Esophagus squamous epithelium (tissue), 5 donors: ENCODE measurements at places on chromosomes 2 and 18. TPM values are rescaled to one million over a fixed set of nuclear protein-coding genes. Genes with fewer than 3 reads are reported as not detected.

DNA sequence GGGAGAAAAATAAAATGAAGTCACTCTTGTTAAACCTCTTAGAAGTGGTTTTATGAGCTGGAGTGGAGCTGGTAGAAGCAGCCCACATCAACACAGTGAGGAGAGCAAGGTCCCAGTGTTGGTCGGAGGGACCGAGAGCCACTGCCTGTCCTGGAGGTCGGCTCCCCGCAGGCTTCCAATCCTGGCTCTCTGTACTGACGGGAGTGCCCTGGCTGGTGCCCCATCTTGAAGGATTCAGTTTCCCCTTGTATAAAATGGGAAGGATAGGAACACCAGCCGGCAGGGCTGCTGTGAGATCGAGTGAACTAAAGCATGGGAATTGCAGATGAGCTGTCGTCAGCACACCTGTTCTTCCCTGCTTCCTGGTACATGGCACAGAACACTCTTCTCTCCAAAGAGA, 104.3 kb upstream of the ID2 start:
- H3K27me3 ChIP-seq: no peaks in the 10 kb centered on the region
- H3K36me3 ChIP-seq: no peaks in the 10 kb centered on the region
- peaks cover 12% of the 10 kb centered on the region for H3K4me1 ChIP-seq
- DNase-seq: no peak

DNA sequence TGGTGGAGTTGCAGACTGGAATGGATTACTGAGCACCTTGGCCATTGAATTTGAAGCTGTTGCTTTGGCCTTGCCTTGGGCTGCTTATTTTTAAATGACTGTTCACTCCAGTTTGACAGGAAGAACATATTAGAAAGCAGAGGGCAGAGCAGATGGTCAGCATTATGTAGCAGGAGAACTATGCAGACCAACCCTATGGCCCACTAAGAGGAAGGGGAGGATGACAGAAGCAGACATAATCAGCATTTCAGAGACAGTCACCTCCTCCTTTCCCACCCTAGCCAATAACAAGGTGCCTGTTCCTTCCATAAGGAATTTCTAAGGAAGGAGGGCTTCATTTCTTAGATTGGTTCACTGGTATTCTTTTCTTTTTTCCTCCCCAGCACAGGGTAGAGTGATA, 2.4 kb downstream of the CHRNA1 start:
- H3K27ac ChIP-seq: no peak overlapping the region
- no peaks in the 10 kb centered on the region for H3K27me3 ChIP-seq
- no peaks in the 10 kb centered on the region for H3K36me3 ChIP-seq

DNA sequence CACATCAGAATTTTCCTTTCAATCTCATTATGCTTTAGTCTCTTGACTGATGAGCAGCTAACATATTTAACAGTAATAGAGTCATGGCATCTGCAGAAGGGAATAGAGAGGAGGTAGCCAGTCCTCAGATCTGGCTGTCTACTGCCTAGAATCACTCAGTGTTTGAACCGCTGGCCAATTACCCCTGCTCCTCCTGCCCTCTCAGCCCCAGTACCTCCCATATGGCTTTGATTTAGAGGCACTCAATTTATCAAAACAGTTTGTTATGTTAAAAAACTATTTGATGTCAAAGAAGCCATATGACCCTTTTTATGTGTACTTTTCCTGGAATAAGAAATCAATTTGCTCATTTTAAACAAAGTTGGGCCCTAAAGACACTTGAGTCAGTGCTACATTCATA, 355.2 kb downstream of the CMPK2 start:
- DNase-seq: no peak
- H3K4me3 ChIP-seq: no peak overlapping the region
- no peaks in the 10 kb centered on the region for H3K36me3 ChIP-seq
- no peaks in the 10 kb centered on the region for H3K4me1 ChIP-seq

DNA sequence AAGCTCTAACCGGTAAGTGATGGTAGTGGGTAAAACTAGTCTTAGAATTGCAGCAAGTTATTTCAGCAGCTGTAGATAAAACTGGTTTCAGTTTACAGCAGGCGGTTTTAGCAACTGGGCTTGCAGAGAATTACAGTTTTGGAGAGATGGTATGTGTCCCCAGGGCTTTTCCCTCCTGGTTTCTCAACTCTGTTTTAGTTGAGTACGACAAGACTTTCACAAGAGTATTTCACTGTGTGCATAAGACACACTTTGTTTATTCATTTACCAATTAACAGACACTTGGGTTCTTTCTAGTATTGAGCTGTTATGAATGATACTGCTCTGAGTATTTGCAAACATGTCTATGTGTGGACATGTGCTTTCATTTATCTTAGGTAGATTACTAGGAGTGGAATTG, 65.6 kb upstream of the RFX8 start:
- no peaks in the 10 kb centered on the region for H3K27me3 ChIP-seq
- no peak for DNase-seq
- no peak overlapping the region for H3K4me3 ChIP-seq
- no peaks in the 10 kb centered on the region for H3K4me1 ChIP-seq

GRCh38 chr18:48715711-48716361, 177.0 kb downstream of the CTIF start:
- H3K4me3 ChIP-seq: no peak overlapping the region
- H3K27ac ChIP-seq: no peak overlapping the region
- no peaks in the 10 kb centered on the region for H3K27me3 ChIP-seq
- DNase-seq: no peak
- H3K4me1 ChIP-seq: peaks cover 5% of the 10 kb centered on the region
- peaks cover 23% of the 10 kb centered on the region for H3K36me3 ChIP-seq

DNA sequence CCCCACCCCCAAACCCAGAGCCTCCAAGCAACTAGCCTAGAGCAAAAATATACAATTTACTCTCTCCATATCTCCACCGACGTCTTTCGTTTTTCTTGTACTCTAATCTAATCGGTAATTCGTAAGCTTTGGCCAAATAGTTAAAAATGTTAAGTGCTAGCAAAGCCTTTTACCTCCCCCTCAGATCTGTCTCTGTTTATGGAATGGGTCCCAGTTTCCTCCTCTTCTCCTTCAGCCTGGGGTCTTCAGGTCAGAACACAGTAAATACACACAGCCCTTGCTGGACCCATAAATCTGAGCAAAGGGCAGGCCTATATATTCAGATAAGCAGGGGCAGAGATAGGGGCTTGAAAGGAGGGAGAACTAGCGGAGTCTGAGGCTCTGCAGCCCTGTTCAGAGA, 267.4 kb downstream of the MEIS1 start:
- no peak overlapping the region for H3K27ac ChIP-seq
- no peaks in the 10 kb centered on the region for H3K27me3 ChIP-seq
- H3K4me3 ChIP-seq: no peak overlapping the region
- peaks cover 8% of the 10 kb centered on the region for H3K4me1 ChIP-seq

- no peaks in the 10 kb centered on the region for H3K36me3 ChIP-seq
- no peak overlapping the region for H3K4me3 ChIP-seq
- H3K27ac ChIP-seq: no peak overlapping the region
- no peak for DNase-seq
- H3K27me3 ChIP-seq: no peaks in the 10 kb centered on the region
Measured at GRCh38 chr18:77815666-77816338, 566.2 kb downstream of the GALR1 start.

- no peak for DNase-seq
- no peak within 1 kb of the TSS for H3K27ac ChIP-seq
- H3K4me3 ChIP-seq: peak within 1 kb of the TSS; percentile 49
- peaks cover 23% of the 10 kb centered on the region for H3K4me1 ChIP-seq
- no peaks in the 10 kb centered on the region for H3K36me3 ChIP-seq
Measured at GRCh38 chr2:210224941-210225672, at the start of gene ACADL. Gene ACADL, minus strand, starts transcription at chr2:210225447. Its CDS starts 184 bp downstream, at chr2:210225263.

GRCh38 chr2:195859513-195859912, 202.5 kb downstream of the SLC39A10 start:
- H3K27ac ChIP-seq: no peak overlapping the region
- H3K4me1 ChIP-seq: no peaks in the 10 kb centered on the region
- H3K36me3 ChIP-seq: no peaks in the 10 kb centered on the region
- no peaks in the 10 kb centered on the region for H3K27me3 ChIP-seq

DNA sequence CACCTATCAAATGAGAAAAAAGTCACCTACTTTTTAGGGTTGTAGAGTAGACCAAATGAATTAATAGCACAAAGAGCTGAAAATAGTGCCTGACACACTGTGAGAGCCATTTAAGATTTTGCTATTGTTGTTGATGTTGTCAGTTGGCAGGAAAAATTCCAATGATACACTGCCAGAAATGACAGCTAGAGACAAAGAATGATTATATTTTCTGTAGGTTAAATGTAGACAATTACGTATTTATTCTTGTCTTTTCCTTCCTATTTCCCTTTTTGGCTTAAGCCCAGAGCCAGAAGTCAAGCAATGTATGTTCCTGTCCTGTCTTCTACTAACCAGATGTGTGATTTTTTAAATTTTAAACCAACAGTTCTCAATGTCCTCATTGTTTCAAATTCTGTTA, 17.2 kb downstream of the NRXN1 start:
- no peak overlapping the region for H3K27ac ChIP-seq
- H3K36me3 ChIP-seq: no peaks in the 10 kb centered on the region
- no peak overlapping the region for H3K4me3 ChIP-seq
- no peaks in the 10 kb centered on the region for H3K4me1 ChIP-seq
- DNase-seq: no peak

DNA sequence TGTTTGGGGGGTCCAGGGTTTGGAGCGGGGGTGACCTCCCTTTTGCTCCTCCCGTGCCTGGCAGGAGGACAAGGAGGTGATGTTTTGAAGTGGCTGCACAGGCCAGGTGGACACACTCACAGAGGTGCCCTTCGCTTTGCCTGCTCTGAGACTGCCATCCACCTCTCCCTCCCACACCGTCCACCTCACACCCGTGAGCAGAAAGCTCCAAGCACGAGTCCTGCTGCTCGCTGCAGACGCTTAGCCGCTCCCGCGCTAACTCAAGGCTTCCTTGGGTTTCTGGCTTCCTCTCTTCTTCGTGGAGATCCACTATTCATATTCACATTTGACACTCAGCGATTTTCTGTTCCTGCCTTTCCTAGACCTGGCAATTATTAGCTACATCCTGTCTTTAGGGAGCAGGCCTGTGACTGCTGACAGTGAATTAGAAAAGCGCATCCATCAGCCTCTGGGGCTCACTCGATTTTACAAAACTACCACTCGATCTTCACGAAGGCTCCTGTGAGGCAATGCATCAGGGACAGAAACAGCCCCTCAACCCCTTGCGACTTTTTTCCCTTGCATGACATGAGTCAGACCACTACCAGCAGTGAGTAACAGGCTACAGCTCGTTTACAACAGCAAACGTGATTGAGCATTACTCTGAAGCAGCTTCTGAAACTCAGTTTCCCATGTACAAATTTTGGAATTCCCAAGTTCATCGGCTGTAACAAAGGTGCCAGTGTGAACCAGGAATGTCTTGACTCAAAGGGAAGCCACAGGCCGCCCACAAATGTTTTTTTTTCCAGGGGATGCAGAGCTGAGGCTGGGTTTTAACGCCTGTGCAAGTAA, 238.7 kb upstream of the SOX11 start:
- no peak overlapping the region for H3K4me3 ChIP-seq
- no peaks in the 10 kb centered on the region for H3K27me3 ChIP-seq
- H3K4me1 ChIP-seq: no peaks in the 10 kb centered on the region

- DNase-seq: no peak
- H3K27me3 ChIP-seq: no peaks in the 10 kb centered on the region
- no peaks in the 10 kb centered on the region for H3K36me3 ChIP-seq
- no peak within 1 kb of the TSS for H3K4me3 ChIP-seq
- no peaks in the 10 kb centered on the region for H3K4me1 ChIP-seq
Measured at GRCh38 chr2:228181098-228182019, at the start of gene SPHKAP. Gene SPHKAP, minus strand, starts transcription at chr2:228181687. Its CDS starts 89 bp downstream, at chr2:228181598.

DNA sequence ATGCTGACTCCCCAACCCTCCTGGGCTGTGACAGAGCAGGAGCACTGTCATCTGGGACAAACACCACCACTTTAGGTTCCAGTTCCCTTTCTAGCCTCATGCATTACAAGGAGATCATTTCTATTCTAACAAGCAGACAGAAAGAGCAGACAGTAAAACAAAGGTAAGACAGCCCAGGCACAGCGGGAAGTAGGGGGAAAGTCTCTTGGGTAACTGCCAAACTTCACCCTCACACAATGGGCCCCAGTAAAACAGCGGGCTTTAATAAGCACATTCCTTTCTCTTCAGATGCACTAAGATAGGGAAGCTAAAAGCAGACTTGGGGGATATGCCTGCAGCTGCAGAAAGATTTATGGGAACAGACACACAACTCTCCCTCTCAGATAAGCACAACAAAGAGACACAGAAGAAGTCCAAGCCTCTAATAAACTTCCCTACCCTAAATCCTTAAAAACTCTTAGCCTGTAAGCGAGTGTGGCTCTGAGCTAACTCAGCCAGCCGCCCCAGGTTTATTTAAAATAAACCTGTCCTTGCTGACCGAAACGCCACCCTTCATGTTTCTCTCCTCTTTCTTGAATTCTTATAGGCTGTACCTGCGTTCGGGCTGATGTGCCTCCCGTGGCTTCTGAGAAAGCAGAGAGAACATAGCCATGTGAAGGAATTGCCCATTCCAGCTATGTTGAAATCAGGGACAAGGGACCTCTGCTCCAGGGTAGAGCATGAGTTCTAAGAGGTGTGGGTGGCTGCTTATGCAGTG, 726.8 kb upstream of the DDX18 start:
- DNase-seq: no peak
- H3K27me3 ChIP-seq: no peaks in the 10 kb centered on the region
- no peaks in the 10 kb centered on the region for H3K36me3 ChIP-seq

DNA sequence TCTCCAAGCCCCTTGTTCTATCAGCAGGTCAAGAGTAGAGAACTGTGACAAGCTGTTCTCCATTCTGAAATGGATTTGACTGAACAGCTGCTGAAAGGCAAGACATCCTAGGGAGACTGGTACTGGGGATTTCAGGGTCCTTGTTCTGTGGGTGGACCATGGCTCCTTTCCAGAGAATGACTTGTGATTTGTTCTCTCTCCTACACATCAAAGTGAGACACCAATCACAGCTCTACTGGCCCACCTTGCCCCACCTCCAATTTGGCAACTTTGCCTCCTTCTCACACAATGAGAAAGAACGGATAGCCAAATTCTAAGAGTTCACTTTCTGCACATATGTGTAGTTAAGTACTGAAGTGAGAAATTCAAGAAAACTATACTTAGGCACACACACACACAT, 67.4 kb downstream of the BCL11A start:
- no peak for DNase-seq
- H3K27ac ChIP-seq: no peak overlapping the region

GRCh38 chr2:163314712-163315111, 421.1 kb downstream of the FIGN start:
- DNase-seq: no peak
- no peak overlapping the region for H3K4me3 ChIP-seq
- no peaks in the 10 kb centered on the region for H3K4me1 ChIP-seq
- H3K27ac ChIP-seq: no peak overlapping the region

GRCh38 chr2:118989481-118989880, 47.5 kb downstream of the MARCO start:
- H3K36me3 ChIP-seq: no peaks in the 10 kb centered on the region
- no peak overlapping the region for H3K4me3 ChIP-seq
- H3K27ac ChIP-seq: no peak overlapping the region
- H3K4me1 ChIP-seq: no peaks in the 10 kb centered on the region
- peaks cover 14% of the 10 kb centered on the region for H3K27me3 ChIP-seq

GRCh38 chr2:157785866-157786662, 90.1 kb downstream of the ACVR1 start:
- H3K27me3 ChIP-seq: no peaks in the 10 kb centered on the region
- H3K36me3 ChIP-seq: no peaks in the 10 kb centered on the region
- no peak overlapping the region for H3K4me3 ChIP-seq
- peaks cover 67% of the 10 kb centered on the region for H3K4me1 ChIP-seq
- no peak for DNase-seq

IL36G gene
- 7.3 TPM for total RNA-seq

ALK gene
- not detected for total RNA-seq

MYOM1 gene
- total RNA-seq: 0.23 TPM

GCC2 gene
- 16.5 TPM for total RNA-seq

INHA gene
- not detected for total RNA-seq

MAP3K19 gene
- total RNA-seq: not detected

CHRND gene
- total RNA-seq: not detected
